ENCODE measurements at places on chromosomes 3 and 15. TPM values are rescaled to one million over a fixed set of nuclear protein-coding genes. Genes with fewer than 3 reads are reported as not detected.

GRCh38 chr3:54067055-54067698 is 55.2 kb upstream of the CACNA2D3 start:
- DNase-seq = no peak

DNA sequence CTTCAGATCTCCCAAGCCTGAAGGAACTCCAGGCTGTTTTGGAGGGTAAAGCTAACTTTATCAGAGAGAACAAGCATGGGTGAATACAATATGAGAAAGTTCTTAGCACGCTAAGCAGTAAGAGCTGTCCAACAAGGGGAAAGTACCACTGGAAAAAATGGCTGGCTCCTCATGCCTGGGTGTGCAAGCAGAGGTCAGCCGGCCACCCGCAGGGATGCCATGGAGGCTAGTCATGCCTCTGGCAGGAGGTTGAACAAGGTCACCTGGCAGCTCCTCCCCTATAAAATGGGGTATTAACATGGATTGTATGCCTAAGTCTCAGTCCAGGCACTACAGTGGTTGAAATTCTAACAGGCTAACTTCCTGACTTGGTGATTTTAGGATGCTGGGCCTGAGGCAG is 75.4 kb upstream of the SLC6A1 start:
- DNase-seq = no peak

DNA sequence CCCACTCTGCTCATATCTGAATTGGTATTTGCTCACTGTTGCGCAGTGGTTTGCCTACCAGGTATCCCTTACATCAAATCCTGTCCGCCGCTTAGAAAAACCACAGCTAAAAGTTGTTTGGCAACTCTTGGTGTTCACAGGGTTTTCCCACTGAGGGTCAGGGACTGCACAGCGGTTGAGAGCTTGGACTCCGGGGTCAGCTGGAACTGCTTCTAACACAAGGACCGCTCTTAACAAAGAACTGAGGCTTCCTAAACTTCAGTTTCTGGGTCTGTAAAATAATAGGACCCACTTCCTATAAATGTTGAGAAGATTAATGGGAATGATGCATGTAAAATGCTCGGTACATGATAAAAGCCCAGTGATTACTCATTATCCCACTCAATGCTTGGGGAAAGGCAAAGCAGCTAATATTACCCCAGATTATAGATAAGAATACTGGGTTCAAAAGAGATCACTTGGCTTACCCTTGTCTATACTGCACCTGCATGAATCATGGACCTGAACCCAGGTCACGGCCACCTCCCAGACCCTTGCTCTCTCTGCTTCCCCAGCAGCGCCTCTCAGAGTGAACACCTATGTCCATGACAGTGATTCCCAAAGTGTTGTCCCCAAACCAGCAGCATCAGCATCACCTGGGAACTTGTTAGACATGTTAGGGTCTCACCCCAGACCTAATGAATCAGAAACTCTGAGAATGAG is 36.1 kb downstream of the LIPC start:
- DNase-seq = peak; percentile 50

GRCh38 chr15:64901914-64902313 is 9.8 kb upstream of the ANKDD1A start:
- DNase-seq = no peak

- DNase-seq = no peak
Observed at GRCh38 chr3:138219255-138219654, 32.2 kb downstream of the ARMC8 start.

Gene PLA2G4B
- 16.4 TPM for total RNA-seq

Gene SV2B
- total RNA-seq = 1.7 TPM

Gene APOD
- total RNA-seq = 83.9 TPM

Gene CCR2
- not detected for total RNA-seq

Gene IL17RE
- total RNA-seq = 0.43 TPM

Gene IL16
- total RNA-seq = 17.6 TPM

- no peak for DNase-seq
Observed at GRCh38 chr3:167851749-167852148, 116.2 kb downstream of the SERPINI1 start.

DNA sequence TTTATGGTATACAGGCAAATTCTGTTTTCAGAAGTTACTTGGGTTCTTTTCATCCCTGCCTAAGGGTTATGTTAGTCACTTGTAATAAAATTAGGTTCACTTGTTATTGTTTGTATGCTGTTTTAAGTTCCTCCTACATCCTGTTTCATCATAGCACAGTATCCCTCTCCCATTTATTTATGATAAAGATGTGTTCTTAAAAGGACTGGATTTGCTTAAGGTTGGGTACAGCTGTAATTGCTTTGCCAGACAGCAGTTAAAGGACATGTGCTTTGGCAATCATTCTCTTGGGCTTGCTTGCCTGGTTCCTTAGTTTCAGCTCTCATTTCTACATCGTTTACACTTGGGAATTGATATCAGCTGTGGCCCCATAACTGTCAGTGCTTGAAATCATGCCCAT is 11.7 kb downstream of the ATP2C1 start:
- DNase-seq = no peak

- DNase-seq = no peak
Observed at GRCh38 chr3:170738766-170739165, 131.2 kb downstream of the RPL22L1 start.
